ENCODE measurements at places on chromosomes 12 and 14.
A peak's percentile ranks its signal among the peaks of the same experiment; 100 is the strongest.

DNA sequence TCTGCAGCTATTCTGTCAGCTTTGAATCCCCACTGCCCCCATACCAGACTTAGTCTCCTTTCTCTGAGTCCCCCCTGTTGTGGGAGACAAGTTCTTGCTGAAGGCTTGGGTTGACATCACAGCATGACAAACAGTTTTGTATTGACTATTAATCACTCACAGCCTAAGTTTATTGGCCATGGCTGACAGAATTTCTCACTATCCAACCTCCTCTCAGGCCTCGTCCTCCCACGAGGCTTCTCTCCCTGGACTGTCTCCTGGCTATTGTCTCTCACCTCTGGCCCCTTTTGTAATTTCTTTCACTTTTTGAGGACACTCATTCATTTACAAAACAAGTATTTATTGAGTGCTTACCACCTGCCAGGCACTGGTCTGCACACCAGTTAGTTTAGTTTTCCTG is 35.2 kb upstream of the DCD start:
- no peak for DNase-seq

DNA sequence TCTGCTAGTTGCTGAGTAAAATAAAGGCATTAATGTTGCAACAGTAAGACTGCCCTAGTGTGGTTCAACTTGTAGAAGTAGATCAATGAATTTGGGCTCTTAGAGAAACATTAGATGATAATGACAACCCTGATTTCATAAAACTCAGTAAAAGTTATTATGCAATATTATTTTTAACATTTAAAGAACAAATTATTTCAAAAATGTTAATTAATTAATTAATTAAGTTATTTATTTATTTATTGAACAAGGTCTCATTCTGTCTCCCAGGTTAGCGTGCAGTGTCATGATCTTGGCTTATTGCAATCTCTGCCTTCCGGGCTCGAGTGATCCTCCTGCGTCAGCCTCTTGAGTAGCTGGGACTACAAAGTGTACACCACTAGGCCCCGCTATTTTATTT is 1016.4 kb downstream of the VRK1 start:
- DNase-seq: no peak

DNA sequence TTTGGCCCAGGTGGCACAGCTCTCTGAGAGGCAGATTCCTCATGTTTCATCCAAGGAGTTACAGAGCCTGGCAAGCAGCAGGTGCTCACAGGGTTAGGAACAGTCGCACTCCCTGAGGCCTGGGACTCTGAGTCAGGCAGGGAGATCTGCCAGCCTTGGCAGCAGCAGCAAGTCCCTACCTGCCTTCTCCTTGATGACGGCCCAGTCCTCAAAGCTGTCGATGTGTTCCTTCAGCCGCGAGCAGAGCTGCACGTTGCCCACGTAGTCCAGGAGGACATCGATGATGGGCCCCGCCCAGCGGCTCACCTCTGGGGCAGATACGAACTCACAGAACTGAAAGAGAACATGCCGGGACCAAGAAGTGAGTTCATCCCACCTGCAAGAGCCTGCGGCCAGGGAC is 10.4 kb downstream of the FAM181A start:
- no peak for DNase-seq

GRCh38 chr12:4120316-4120917 is 153.1 kb upstream of the CCND2 start:
- DNase-seq: no peak

DNA sequence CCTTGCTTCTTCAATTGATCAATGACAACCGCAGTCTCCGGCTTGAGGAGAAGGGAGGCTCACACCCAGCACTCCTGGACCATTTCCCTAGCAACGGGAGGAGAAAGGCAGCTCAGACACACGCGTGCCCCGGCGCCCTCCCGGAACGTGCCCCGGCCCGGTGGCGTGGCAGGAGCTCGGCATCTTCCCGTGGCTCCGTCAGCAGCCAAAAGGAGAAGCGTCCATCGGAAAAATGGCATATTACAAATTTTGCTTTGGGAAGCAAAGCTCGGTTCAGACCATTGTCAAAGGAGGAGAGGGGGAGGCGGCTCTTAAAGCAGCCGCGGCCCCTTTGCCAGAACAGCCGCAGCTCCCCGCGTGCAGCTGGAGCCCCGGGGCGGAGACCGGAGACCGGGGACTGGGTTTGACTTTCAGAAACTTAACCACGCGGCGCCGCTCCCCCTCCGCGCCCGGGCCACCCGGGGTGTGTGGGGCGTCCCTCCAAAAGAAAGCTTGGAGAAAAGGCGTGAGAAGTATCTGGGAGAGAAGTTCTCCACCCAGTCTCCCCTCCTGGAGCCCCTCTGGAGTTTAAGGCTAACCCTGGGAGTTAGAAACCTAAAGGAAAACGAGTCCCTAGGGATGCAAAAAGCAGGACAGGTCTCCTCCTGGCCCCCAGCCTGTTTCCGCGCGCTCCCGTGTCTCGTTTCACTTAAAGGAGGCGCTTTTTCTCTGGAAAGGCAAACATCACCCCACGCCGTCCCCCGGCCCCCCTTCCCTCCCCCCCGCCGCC is 545 bp downstream of the PPFIA2 start:
- DNase-seq: peak; percentile 72

GRCh38 chr12:71046215-71046614 is 111.6 kb downstream of the TSPAN8 start:
- DNase-seq: no peak

GRCh38 chr14:30972882-30973582 is 52.4 kb upstream of the AP4S1 start:
- no peak for DNase-seq

DNA sequence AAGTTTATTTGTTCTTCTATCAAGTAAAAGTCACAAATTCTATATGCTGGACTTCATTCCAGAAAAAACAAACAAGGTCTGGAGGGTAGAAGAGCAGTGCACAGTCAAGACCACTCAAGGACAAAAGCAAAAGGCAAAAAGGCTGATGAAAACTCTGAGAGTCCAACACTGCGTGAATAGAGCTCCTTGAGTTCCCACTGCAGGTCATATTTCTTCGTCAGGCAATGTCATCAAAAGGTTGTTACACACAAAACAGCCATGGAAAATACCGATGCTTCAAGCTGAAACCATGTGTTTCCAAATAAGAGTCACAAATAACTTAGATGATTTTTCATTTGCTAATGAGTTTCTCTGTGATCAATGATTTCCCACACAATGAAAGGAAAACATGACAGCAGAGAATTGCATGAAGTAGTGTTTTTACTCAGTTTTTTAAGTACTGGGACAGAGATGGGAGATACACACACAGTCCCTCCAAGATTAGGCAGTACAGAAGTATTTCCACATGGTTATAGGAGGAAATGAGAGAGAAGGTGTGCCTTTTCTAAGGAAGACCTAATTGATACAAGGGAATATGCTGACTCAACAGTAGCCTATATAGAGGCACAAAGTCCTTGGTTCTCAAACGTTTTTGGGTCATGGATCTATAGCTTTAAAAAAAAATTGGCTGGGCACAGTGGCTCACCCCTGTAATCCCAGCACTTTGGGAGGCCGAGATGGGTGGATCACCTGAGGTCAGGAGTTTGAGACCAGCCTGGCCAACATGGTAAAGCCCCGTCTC is 177.7 kb downstream of the MED13L start:
- DNase-seq: no peak

DNA sequence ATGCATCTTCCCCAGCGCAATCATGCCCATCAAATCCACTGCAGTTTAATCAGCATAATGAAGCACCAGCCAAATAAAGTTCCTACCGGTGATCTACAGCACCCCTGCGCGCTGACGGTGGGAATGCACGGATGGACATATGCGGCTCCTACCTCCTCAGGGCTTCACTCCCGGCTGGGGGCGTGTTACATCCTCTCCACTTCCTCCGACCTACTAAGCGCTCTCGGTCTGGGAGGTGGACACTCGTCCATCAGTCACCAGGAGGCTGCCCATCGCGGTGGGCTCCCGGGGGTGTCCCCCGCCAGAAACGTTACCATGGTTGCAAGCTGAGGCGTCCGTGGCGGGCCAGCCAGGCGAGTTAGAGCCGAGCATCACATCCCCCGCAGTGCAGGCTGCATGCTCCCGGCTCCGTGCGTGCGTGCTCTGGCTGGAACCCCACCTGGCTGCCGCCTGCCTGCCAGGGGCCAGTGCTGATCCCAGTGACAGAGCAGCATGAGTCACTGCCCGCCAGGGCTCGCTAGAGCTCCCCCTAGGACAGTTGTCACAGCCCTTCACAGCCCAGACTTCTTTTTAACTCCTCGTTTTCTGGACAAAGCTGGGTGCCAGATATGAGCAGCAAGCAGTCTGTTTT is 73.0 kb downstream of the CIT start:
- peak; percentile 78 for DNase-seq

GRCh38 chr14:68896132-68896531 is 83.0 kb downstream of the ACTN1 start:
- DNase-seq: no peak

DNA sequence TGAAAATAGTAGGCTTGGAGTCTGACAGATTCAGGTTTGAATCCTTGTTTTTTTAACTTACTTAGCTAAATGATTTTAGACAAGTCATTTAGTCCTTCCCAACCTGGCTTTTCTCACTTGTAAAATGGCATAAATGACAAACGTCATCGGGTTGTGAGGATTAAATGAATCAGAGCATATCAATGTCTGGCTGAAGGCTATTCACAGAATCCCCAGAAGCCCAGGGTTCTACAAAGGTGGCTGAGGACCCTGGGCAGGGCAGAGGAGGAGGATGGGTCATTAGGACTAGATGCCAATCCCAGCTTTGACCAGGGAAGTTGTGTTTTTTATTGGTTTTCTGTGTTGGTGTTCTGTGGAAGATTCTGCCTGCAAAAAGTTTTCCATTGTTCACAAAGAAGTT is 7.6 kb upstream of the PTPRB start:
- no peak for DNase-seq

DNA sequence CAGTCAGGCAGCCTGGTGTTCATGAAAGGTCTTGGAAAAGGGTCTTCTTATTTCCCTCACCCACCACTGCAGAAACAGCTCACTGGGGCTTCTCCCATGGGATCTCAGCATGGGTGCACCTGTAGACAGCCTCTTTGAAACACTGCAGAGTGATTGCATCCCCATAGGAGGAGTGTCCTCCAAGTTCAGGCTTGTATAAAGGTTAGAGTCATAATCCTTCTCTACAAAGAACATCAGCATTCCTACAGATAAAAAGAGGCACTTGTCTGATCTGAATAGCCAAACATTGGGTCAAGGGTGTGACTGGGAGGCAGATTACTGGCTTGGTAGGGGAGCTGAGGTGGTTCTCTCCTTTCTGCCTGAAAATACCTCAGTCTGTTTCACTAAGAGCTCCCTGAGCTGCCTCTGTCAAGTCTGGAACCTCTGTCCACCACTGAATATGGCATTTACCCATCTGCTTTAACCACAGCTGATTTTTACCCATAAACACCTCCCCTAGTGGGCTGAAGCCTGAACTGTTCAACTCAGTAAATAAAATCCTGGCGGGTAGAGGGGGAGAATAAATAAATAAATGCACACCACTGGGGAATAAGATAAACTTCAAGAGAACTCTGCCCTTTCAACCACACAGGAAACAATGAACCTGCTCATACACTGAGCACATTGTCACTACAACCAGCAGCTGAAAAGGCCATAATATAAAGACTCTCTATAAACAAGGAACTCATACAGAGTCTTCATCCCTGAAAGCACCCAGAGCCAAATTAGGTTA is 120.7 kb upstream of the SCAF11 start:
- no peak for DNase-seq

GRCh38 chr14:65303190-65303898 is 109.2 kb upstream of the FUT8 start:
- DNase-seq: no peak

DNA sequence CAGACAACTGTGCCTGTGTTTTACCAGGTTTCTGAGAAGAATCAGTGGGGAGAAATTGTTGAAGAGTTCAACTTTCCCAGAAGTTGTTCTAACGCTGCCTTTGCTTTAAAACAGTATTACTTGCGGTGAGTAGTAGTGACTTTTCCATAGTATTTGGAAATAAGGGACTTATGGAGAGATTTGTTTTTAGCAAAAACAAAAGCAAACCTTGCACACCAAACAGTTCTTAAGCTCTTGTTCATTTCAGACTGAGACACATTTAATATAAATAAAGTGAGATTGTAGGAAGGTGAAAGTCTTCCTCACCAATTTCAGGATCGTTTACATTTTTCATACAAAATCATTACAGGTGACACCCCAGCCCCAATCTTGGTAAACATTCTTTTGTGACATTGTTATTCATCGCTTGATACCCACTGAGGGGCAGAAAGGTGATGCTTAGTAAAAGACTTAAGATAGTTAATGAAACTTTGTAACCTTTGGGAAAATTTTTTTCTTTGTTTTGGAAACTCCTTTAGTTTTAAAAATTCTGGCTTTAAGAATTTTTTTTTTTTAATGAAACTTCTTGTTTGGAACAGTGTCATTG is 1.8 kb downstream of the ARID2 start:
- DNase-seq: no peak

GRCh38 chr12:2298556-2299200 is 245.9 kb downstream of the CACNA1C start:
- DNase-seq: no peak

- no peak for DNase-seq
Measured at GRCh38 chr12:65624554-65625086, 199.7 kb upstream of the HMGA2 start.

GRCh38 chr12:128830505-128830893 is 6.7 kb upstream of the SLC15A4 start:
- no peak for DNase-seq

- no peak for DNase-seq
Measured at GRCh38 chr12:112115259-112116045, 6.9 kb upstream of the NAA25 start.

DNA sequence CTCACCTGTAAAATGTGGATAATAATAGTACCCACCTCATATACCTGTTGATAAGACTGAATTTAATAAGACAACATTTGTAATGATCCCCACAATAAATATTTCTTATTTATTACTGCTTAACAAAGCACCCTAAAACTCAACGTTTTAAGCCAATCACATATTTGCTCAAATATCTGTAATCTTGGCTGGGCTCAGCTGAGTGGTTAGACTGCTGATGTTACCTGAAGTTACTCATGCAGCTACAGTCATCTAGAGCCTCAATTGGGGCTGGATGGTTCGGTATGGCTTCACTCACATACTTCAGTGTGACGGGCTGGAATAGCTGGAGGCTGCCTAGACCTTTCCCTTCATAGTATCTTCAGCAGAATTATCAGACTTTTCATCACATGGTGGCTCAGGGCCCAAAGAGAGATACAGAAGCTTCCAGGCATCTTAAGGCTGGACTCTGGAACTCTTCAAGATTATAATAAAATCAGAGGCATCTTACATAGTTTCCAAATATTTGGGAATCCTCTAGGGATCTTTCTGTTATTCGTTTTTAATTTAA is 4.3 kb upstream of the OR5AU1 start:
- no peak for DNase-seq

- no peak for DNase-seq
Measured at GRCh38 chr14:92391726-92392125, 68.8 kb downstream of the SLC24A4 start.

GRCh38 chr14:100710826-100711462 is 15.7 kb upstream of the DLK1 start:
- no peak for DNase-seq

DNA sequence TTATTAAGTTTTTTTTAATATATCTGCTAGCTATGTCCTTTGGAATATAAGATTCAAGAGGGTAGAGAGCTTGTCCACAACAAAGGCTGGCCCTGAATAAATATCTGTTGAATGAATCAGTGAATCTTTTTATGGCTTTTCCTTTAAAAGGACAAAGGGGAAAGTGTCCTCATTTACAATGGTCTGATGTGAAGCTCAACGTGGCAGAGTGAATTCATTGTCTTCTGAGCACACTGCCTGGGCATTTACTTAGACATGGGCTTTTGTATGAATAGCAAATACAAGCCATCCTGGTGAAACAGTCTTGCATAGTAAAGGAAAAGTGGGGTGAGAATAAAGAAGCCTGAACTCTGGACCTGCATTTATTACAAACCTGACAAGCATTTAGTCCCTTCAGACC is 201.2 kb downstream of the NELL2 start:
- DNase-seq: no peak

- DNase-seq: no peak
Measured at GRCh38 chr12:24822121-24822899, 126.6 kb downstream of the BCAT1 start.

All from SK-N-DZ (cell line).